ENCODE measurements at places on chromosomes 1 and 21.

DNA sequence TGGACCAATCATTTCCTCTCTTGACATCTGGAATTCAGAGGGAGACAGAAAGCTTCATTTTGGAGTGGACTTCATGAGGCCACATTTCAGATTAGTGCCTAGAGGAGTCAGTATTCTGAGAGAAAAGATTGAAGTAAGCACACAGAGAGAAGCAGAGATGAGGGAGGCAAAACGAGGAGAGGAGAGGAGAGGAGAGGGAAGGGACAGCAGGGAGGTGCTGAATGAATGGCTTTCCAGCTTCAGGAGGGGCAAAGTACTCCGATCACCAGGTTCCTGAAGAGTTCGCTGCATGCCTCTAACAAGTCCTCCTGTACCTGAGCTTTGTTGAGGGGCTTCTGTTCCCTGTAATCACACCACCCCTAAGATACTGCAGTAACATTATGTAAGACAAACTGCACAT lies 76.0 kb downstream of the NRIP1 start:
- no peak for DNase-seq

- no peak for DNase-seq
Observed at GRCh38 chr1:156293895-156294294, 1.6 kb downstream of the GLMP start.

DNA sequence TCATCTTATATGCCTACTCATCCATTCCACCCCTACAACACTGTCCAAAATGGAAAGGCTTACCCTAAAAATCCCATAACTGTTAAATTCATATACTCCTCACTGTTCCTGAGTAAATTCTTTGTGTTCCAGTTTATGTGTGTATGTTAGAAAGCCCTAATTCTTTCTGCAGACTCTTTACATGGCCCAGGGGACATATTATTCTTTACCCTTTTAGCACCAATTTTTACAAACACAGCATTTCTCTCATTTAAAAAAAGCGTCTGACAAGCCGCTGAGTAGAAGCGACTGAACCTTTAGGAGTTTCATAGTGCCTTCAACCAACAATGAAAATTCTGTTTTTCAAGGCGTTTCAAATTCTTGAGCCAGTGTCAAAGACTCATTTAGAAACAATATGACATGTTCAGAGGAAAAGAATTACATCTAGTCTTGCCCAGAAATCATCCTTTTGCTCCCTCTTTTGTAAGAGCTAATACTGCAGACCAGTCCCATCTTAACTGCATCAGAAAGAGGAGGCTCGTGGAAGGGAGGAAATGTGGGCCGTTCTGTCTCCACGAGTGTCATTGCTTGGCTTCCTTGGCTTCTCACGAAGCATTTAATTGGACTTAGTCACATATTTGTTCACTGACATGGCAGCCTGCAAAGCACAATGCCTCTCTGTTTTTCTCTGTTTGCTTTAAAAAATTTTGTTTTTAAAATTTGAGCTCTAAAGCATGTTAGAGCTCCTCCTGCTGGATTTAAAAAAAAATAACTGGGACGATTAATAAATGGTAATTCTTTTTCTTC lies 21.3 kb upstream of the C1orf105 start:
- peak; percentile 68 for DNase-seq

- DNase-seq, result no peak
Observed at GRCh38 chr1:230832476-230832875, 35.8 kb downstream of the C1orf198 start.

GRCh38 chr1:96987186-96987703 lies 265.7 kb downstream of the PTBP2 start:
- DNase-seq, result no peak

DNA sequence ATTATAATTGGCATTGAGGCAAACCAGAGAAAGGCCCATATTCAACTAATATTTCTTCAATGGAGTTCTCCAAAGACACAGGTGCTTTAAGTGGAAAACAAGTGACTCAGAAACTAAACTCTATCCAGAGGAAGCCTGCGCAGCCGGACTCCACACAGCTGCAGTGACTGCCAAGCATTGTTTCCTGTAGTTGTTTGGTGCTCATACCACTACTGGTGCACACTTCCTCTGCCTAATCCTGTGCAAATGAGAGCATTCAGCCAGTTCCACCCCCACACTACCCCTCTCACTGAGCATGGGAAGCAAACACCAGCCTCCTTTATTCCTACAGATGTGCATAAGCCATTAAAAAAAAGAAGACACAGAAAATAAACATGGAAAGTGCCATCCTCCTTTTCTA lies 102.9 kb downstream of the VAV3 start:
- peak; percentile 86 for DNase-seq

- peak; percentile 68 for DNase-seq
Observed at GRCh38 chr1:41812051-41812450, 106.7 kb downstream of the HIVEP3 start.

- DNase-seq, result no peak
Observed at GRCh38 chr1:29669912-29670311, 433.6 kb downstream of the PTPRU start.

- DNase-seq, result no peak
Observed at GRCh38 chr1:32894019-32894600, 7.1 kb downstream of the TMEM54 start.

DNA sequence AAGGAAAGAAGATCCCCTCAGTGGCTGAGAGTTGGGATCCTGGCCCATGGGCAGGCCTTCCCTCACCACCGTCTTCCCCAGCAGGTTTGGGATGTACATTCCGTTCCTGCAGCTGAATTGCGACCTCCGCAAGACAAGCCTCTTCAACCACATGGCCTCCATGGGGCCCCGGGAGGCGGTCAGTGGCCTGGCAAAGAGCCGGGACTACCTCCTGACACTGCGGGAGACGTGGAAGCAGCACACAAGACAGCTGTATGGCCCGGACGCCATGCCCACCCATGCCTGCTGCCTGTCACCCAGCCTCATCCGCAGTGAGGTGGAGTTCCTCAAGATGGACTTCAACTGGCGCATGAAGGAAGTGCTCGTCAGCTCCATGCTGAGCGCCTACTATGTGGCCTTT lies 16.3 kb upstream of the KPNA6 start:
- DNase-seq, result no peak

- no peak for DNase-seq
Observed at GRCh38 chr1:7489586-7489985, 281.5 kb upstream of the VAMP3 start.

DNA sequence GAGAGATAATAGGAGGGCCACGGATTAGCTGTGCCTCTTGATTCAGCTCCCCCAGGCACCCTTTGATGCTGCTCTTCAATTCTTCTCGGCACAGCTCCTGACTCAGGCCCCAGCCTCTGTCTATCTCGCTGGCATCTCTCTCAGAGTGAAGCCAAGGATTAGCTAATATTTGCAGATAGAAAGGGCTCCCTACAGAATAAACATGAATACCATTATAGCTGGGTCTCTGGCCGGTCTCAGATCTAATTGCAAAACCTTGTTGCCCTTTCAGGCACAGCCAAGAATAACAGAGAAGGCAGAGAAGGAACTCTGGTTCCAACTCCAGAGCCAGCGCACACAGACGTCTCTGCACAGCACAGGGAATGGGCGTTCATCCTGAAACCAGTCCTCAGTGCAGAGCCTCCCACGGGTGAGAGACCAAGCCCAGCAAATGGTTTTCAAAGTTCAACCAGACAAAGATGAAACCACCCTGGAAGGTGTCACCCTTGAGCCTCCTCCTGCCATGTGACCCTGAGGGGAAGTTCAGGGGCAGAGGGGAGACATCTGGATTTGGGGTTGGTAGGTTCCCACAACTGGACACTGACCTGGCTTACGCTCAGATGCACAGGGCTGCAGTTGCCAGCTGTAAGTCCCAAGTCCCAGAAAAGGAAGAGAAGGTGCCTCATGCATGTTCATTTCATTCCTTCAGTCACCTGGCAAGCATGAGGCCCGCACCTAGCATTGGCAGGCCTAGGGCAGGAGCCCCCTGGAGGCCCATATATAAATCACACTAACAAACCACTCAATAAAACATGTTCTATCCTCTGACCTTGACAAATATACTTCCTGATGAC lies 394.0 kb downstream of the NPHP4 start:
- peak; percentile 1 for DNase-seq

DNA sequence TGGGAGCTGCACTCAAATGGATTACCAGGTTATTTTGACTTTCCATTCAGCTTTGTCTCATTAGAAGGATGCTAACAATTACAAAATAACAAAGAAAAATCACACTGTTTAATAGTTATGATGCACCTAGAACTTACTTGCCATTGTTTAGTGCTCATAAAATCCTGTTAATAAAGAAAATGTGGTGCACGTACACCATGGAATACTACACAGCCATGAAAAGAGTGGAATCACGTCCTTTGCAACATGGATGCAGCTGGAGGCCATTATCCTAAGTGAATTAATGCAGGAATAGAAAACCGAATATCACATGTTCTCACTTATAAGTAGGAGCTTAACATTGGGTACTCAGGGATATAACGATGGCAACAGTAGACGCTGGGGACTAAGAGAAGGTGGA lies 19.8 kb downstream of the MAP3K21 start:
- no peak for DNase-seq

- no peak for DNase-seq
Observed at GRCh38 chr1:152035539-152036266, 1.1 kb downstream of the S100A11 start.

GRCh38 chr1:151371370-151372057 lies 991 bp downstream of the SELENBP1 start:
- no peak for DNase-seq

DNA sequence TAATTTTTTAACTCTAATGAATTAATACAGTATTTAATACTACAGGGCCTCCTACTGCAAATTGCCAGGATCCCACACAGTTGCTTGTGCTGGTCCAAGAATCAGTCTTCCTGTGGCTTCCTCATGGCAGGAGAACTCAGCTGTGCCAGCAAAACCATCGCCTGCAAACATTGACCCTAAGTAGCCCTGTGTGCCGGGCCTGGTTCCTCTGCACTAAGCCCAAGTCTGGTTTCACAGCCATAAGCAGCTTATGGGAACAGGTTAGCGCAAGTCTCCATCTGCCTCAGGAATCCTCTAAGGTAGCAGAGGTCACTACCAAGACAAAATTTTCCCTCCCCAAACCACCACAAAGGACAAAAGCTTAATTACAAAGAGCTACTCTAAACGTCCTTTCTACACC lies 216.6 kb downstream of the PLA2G4A start:
- no peak for DNase-seq

- no peak for DNase-seq
Observed at GRCh38 chr1:27238032-27238431, 3.6 kb downstream of the WDTC1 start.

GRCh38 chr1:19967808-19968207 lies 11.6 kb downstream of the PLA2G2A start:
- no peak for DNase-seq

GRCh38 chr1:19942088-19942487 lies 18.7 kb upstream of the PLA2G2E start:
- no peak for DNase-seq

- peak; percentile 52 for DNase-seq
Observed at GRCh38 chr1:3313576-3313950, 140.9 kb upstream of the ARHGEF16 start.

DNA sequence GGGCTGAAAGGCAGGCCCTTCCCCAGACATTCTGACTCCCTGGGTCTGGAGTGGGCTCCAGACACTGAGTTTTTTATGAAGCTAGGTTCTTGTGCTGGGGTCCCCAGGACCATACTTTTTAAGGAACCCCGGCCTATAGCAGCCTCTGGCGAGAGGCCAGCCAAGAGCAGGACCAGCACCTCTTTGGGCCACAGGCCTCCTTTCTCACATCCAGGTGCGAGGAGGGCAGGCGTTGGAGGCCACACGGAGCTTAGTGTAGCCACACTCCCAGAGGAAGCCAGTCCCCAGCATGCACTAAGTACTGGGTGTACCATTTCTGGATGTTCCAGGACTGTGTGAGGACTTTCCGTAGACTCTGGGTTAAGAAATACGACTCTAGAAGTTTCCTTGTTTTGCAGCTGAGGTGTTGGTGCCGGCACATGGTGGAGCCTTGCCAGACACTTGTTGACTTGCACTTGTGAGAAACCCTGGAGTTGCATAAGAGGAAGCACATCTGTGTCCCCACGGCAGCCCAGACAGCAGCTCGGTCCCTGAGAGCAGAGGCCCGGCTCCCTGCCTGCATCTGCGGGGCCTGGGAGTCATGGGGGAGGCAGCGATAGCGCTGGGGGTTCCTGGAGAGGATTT lies 122.2 kb upstream of the VAMP3 start:
- peak; percentile 99 for DNase-seq

- DNase-seq, result peak; percentile 55
Observed at GRCh38 chr1:58854576-58854975, 70.7 kb upstream of the JUN start.

DNA sequence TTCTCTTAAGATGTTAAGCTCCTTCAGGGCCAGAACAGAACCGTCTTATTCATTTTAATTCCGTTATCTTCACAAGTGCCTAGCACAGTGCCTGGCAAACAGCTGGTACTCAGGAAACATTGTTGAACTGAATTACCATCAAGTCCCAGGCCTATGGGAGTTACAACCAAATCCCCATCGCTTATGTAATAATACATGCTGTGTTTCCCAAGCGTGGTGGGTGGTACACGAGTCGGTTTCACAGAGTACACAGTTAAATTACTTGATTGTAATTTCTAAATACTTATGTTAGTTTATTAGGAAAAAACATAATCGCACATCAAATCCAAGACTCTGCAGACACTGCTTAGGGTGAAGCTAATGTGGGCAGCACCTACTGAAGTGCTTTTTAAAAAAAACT lies 1.0 kb downstream of the ANGEL2 start:
- peak; percentile 4 for DNase-seq

GRCh38 chr1:17280436-17280835 lies 27.6 kb upstream of the PADI4 start:
- no peak for DNase-seq

GRCh38 chr1:159936273-159936904 lies 9.0 kb downstream of the IGSF9 start:
- peak; percentile 66 for DNase-seq

GRCh38 chr1:42998386-42998785 lies 39.7 kb upstream of the SLC2A1 start:
- DNase-seq, result no peak

DNA sequence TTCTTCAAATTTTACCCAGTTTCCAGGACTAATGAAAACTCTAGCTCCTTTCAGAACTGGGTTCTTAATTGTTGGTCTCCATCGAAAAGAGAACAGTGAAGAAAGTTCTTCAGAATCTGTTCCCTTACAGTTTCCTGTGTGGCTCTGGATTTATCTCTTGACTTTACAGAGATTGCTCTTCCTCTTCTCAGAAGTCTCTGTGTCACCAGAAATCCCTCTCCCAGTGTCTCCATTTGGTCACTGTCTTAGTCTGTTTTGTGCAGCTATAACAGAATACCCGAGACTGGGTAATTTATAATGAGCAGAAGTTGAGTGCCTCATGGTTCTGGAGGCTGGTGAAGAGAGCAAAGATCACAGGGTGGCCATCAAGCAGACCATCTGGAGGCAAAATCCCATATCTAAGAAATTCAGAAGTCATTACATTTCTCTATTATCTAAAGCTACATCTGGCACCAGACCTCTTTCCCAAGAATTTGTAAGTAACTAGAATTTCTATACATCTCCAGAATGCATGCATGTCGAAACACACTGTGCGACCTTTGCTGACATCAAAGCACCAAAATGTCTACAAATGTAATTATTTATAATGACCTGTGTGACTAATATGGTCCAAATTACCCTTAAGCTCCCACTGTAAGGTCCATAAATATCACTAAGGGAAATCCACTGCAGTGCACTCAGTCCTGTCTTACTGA lies 65.4 kb upstream of the KRTAP19-8 start:
- DNase-seq, result no peak
